ENCODE measurements at places on chromosomes 3 and 15.

GRCh38 chr15:83612226-83612625 is 41.7 kb upstream of the ADAMTSL3 start:
- DNase-seq: no peak

GRCh38 chr3:41405466-41405865 is 206.2 kb downstream of the CTNNB1 start:
- no peak for DNase-seq

- no peak for DNase-seq
Measured at GRCh38 chr3:155431856-155432570, 138.5 kb upstream of the STRIT1 start.

DNA sequence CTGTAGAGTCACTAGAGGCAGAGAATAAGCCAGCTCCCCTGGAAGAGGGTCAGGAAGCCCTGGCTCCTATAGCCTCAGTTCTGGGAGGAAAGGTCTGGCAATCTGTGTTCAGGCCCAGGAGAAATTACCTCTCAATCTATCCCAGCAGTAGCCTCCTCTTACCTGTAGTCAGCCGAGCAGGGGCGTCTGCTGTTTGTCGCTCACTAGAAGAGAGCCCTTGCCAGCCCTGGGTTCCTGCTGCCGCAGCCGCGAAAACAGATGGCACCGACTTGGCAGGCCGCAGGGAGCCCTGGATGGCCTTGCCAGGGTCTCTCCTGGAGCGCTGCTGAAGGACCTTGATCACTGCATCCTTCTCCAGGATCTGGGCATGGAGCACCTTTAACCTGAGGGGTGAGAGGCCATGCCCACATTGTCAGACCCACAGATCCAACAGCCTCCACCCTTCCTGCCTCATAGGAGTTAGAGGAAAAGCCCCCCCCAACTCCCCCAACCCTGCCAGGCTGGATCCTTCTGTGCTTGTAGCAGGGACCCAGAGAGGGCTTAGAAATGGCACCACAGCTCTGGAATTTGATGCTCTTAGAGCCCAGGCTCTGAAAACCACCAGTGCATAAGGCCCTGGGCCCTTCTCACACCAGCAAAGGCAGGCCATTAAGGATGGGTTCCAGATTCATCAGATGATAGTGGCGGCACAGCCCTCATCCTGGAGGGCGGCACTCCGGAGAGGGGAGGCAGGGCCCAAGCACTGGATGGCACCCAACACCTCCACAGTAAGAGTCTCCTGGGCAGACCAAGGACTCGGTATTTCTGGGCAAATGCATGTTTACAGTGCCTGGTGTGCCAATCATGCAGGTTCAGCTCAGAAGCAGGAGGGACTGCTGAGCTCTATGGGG is 14.9 kb downstream of the AMOTL2 start:
- DNase-seq: no peak

DNA sequence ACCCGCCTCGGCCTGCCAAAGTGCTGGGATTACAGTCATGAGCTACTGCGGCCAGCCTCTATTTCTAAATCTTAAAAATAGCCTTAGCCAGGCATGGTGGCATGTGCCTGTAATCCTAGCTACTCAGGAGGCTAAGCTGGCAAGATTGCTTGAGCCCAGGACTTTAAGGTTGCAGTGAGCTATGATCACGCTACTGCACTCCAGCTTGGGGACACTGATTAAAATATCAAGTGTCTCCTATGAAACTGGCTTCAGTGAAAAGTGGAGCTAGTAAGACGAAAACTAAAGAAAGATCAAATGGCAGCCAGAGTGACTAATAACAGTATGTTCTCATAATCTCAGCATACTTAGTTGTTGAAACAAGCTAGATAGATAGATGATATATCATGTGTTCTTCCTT is 112.5 kb downstream of the STT3B start:
- DNase-seq: no peak

DNA sequence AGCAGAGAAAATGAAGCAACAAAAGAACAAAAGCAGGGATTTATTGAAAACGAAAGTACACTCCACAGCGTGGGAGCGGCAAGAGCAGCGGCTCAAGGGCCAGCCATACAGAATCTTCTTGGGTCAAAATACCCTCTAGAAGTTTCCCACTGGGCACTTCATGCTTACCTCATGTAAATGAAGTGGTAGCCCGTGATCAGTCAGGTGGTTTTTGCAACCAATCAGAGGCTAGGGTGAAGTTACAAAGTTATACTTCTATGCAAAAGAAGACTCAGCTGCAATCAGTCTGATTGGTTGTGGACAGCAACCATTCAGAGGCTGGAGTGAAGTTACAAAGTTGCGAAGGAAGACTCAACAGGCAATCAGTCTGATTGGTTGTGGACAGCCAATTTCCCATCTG is 37.8 kb upstream of the TRH start:
- no peak for DNase-seq

DNA sequence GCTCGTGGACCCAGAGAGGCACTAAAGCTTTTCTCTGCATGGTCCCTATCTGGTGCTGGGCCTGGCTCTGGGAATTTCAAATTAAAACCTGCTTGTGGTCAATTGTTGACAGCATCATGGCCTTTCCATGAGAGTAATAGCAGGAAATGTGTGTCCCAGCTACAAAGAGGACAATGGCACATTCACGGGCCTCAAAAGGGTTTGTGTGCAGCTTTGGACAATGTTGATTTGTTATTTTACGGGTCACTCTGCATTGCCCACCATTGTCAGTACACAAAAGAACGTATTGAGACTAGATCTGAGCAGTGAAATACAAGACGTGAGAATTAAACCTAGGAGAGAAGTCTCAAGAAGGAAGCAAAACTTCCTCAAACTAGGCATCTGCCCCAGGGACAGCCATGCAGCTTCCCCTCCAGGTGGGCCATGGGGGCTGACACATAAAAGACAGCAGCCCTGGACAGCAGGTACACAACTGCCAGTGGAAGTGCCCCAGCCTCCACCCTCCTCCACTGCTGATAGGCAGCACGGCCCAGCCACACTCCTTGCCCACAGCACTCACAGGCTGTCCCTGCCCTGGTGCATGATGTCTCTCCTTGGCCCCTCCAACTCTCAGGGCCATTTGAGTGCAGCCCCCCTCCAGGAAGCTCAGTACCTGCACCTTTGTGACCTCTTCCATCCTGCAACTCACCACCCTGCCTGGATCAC is 15.9 kb upstream of the LTF start:
- DNase-seq: no peak

- no peak for DNase-seq
Measured at GRCh38 chr3:120095979-120096426, 1.8 kb upstream of the GSK3B start.

DNA sequence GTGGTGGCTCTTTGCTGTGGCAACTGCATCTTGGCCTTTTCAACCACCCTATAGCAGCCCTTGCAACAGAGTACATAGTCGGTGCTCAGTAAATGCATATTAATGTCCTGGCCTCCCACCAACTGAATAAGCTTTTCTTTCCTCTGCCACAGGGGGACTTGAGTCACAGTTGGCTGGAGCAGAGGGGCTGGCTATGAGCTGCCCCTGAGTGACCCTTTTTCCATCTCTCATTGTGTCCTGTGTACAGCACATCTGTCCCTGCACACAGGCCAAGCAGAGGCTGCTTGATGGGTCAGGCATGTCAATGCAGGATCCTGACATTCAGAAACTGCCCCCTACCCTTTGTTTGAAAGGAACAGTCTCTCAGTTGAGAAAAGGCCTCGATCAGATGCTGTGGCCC is 22.4 kb downstream of the SPSB4 start:
- DNase-seq: no peak

GRCh38 chr15:63902671-63903035 is 68.9 kb upstream of the HERC1 start:
- no peak for DNase-seq

DNA sequence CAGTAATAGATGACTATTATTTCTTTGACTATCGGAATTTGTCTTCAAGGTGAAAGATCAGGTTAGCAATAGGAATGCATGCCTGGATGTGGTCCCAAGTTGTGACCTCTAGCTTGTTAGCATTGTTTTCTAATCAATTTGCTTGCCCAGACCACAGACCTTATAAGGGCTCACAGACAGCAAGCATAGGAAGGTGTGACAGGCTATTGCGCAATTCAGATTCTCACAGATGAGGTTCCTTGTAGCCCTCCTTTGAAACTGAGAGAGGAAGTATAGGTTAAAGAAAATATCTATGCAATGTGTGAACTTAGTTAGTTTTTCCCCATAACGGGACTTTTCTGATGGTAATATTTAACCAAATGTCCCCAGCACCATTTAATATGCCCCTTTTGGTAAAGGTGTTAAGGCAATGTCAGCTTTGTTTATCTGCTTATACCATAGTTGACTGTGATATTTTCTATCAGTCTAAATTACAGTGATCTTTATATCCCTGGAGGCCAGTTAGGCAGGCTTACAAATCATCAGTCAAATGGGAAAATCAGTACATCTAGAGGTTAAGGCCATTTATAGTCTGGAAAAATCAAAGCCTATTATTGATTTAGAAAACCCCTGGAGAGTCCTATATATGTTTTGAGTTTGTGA is 168.1 kb upstream of the MBNL1 start:
- DNase-seq: no peak

DNA sequence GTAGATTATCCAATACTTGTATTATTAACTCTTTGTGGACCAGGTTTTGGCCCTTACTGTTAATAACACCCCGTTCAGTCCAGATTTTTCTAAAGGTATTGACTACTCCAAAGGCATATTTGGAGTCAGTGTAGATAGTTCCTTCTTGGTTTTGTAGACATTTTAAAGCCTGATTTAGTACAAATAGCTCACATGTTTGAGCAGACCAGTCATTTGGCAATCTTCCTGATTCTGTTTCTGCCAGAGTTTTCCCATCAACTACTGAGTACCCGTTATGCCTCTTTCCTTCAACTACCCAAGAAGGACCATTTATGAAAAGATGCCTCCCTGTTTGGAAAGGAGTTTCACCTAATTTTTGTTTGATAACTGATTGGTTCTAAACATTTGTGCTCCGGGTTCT is 82.0 kb downstream of the CHCHD4 start:
- DNase-seq: no peak

- no peak for DNase-seq
Measured at GRCh38 chr3:106245400-106245799, 376.6 kb upstream of the CBLB start.

DNA sequence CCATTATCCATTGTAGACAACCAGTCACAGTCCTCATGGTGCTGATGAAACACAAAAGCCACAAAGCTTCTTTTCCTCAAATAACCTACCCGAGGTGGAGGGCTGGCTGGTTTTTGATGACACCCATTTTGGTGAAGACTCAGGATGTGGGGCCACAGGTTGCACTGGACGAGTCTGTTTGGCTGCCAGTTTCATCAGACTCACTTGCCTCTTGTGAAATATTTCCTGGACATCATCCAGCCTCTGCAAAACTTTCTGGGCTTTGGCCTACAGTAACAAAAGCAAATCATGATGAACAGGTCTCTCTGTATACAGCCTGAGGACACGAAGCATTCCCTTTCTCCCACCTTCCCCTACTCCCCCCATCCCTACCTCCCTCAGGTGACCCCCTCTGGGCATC is 42.2 kb downstream of the B3GNT5 start:
- no peak for DNase-seq

- DNase-seq: no peak
Measured at GRCh38 chr3:78405745-78406144, 1362.1 kb downstream of the ROBO1 start.

Measured in NCI-H187 treated with DMSO at 0.1 percent for 48 hours (cell line).